ENCODE measurements at places on chromosomes 6 and 20.
A peak's percentile ranks its signal among the peaks of the same experiment; 100 is the strongest.

GRCh38 chr6:168469521-168469920, 28.5 kb downstream of the SMOC2 start:
- DNase-seq: no peak

- no peak for DNase-seq
Observed at GRCh38 chr6:94049001-94049400, 629.6 kb upstream of the EPHA7 start.

GRCh38 chr6:142300758-142301650, 803 bp upstream of the ADGRG6 start:
- peak; percentile 64 for DNase-seq

GRCh38 chr20:59752101-59752586, 147.8 kb downstream of the PHACTR3 start:
- peak; percentile 67 for DNase-seq

DNA sequence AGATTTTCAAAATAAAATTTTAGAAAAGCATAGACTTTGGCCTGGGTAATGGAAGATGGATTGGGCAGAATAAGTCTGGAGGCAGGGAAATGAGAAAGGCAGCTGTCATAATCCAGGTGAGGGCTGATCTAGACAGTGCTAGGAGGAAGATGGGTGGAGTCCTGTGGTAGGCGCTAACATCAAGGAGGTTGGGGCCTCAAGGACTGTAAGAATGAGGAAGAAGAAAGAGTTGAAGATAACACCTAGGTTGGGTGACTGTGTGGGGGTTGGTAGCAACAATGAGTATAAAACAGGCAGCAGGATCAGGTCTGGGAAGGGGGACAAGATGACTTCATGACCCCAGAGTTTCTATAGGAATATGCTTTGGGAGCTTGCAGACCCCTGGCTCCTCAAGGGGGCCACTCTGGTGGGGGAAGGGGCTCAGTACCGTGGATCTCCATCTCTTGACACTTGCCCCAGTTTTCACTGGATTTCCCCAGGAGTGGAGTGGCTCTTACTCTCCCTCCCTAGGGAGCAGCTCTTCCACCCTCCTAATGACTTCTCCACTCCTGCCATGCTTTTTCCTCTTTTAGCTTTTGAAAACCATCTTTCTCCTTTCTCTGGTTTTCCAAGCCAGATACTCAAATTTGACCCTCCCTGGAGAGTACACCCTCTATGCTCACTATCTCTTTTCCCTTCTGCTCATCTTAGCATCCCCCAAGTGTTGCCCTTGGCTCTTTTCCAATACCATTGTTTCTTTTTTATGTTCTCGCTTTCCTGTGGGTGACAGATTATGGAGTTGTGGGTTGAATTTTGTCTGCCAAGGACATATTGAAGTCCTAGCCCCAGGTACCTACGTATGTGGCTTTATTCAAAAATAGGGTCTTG, 14.8 kb downstream of the TRIM31 start:
- no peak for DNase-seq

- DNase-seq: no peak
Observed at GRCh38 chr20:37920270-37920669, 17.3 kb downstream of the VSTM2L start.

- peak; percentile 61 for DNase-seq
Observed at GRCh38 chr6:52512199-52512598, 64.7 kb downstream of the TRAM2 start.

DNA sequence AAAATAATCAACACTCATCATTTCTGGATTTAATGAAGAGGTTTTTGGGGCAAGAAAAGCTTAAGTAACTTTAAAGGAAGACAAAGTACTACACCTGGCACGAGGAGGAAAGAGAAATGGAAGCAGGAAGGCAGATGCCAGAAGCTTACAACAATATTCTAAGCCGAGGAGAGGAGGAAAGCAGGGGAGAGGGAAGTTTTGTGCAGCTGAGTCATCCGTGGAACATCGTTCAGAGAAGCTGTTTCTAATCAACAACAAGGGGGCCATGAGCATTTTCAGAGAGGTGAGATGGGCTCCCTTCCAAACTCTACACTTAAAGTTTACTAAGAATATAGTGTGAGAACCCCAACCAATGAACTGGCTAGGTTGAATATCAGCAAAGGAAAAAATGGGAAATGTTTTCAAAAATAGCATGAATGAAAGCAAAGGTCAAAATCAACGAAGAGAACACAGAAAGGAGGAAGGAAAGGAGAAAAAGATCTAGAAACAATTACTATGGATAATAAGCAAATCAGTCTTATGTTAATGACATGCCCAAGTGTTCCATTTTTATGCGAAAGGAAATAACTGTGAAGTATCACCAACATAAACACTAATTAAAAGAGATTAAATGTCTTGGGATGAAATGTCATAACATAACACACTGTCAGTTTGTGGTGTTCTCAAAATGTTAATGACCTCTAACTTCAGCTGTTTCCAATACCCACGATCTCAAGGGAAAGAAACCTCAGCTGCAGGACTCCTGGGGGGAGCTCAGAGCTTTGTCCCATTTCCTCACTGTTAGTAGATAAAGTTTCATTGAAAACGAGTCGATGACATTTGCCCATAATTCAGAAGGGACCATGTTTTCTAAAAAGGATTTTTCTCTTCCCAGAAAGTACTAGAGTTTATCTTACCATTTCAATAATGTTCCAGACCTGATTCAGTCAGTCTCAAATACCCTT, 203.4 kb upstream of the STXBP5 start:
- DNase-seq: no peak

GRCh38 chr20:53948383-53949318, 121.7 kb downstream of the BCAS1 start:
- no peak for DNase-seq

- no peak for DNase-seq
Observed at GRCh38 chr20:32583581-32584070, 1.5 kb downstream of the NOL4L start.

- DNase-seq: no peak
Observed at GRCh38 chr20:57480444-57481160, 44.3 kb downstream of the CTCFL start.
